ENCODE measurements at places on chromosomes 13 and 19.

GRCh38 chr19:14114854-14115253 is 2.7 kb downstream of the PRKACA start:
- no peak for DNase-seq

- no peak for DNase-seq
These were observed 33.0 kb downstream of the CYSLTR2 start for GRCh38 chr13:48686636-48687210.

- no peak for DNase-seq
These were observed 164.4 kb downstream of the LMO7 start for GRCh38 chr13:75800545-75800944.

DNA sequence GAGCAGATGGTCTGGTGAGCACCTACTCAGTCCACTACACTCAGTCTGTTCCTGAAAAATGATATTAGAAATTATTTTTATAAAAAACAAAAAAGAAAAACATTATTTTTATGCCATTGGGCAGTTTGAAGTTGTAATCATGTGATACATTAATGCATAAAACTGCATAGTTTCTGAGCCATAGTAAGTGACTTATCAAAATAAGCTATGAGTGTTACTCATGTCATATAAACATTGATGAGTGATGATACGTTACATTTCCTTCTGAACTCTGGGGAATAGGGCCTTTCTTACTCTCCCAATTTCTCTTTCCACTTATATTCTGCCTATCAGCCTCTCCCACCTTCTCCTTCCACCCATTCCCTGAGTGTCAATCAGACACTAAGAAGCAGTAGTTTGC is 8.9 kb downstream of the ZNF805 start:
- no peak for DNase-seq

GRCh38 chr13:111410232-111411021 is 90.0 kb downstream of the TEX29 start:
- DNase-seq = no peak

- DNase-seq = no peak
These were observed 56.2 kb upstream of the RFC3 start for GRCh38 chr13:33761740-33762139.
